ENCODE measurements at places on chromosomes 1 and 21.
A peak's percentile ranks its signal among the peaks of the same experiment; 100 is the strongest.

DNA sequence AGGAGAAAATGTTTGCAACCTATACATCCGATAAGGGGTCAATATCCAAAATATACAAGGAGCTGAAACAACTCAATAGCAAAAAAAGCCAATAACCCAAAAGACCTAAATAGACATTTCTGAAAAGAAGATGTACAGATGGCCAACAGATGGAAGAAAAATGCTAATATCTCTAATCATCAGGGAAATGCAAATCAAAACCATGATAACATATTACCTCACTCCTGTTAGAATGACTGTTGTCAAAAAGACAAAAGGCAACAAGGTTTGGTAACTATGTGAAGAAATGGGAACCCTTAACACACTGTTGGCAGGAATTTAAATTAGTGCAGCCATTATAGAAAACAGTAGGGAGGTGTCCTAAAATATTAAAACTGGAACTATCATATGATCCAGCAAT lies 74.7 kb downstream of the LEPR start:
- DNase-seq: no peak

DNA sequence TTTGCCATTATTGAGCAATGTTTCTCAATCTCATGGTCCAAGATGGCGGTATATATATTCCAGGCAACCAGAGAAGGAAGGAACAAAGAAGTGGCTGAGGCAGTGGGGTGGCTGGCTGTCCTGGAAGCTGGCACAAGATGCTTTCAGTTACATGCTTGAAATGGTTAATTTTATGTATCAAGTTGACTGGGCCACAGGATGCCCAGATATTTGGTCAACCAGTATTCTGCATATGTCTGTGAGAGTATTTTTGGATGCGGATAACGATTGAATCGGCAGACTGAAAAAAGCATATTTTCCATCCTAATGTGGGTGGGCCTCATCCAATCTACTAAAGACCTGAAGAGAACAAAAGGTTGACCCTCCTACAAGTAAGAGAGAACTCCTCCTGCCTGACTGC lies 55.2 kb downstream of the MAP3K7CL start:
- DNase-seq: no peak

DNA sequence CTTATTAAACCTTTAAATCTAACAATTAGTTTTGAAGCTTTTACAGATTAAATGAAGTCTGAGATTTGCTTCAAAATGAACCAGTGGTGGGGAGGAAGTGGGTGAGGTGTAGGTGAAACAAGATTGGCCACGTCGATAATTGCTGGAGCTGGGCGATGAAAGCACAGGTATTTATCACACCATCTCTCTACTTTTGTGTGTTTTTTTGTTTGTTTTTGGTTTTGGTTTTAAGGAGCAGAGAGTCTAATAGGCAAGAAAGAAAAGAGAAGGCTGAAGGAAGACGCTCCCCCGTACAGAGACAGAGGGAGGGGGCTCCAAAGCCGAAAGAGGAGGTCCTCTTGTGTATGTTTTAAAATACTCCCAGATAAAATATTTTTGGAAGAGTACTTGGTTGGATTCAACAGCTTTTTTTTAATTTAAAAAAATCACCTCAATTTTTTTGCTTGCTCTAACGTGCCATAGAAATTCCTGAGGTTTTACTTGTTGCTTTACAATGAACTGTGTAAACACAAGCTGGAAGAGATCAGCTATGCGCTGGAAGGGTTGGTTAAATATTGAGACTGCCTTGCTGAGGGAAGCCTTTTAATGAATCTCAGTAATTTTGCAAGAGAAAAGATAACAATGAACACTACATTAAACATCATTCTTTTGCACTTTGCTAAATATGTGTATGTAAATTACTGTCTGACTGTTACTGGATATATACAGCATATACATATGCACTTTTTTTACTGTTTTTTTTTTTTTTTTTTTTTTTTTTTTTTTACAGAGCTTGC lies 6.7 kb upstream of the LGALS8 start:
- DNase-seq: no peak

GRCh38 chr21:26788790-26789189 lies 56.4 kb downstream of the ADAMTS1 start:
- DNase-seq: no peak

DNA sequence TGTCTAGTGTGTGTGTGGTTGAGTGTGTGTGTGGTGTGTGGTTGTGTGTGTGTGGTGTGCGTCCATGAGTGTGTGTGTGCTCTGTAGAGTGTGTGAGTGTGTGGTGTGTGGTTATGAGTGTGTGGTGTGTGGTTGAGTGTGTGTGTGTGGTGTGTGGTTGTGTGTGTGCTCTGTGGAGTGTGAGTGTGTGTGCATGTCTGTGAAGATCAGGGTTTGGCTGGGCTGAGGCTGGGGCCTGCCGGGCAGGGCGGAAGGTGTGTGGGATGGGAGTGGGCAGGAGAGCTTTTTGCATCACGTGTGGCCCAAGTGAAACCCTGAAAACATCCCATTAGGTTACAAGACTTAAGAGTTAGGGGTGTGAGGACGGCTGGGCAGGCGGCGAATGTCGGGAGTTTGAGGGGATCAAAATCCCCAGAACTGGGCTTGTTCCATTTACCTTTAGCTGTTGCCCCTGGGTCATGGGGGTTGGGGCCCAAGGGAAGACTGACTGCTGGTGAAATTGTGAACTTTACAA lies 2.9 kb upstream of the FCMR start:
- no peak for DNase-seq

DNA sequence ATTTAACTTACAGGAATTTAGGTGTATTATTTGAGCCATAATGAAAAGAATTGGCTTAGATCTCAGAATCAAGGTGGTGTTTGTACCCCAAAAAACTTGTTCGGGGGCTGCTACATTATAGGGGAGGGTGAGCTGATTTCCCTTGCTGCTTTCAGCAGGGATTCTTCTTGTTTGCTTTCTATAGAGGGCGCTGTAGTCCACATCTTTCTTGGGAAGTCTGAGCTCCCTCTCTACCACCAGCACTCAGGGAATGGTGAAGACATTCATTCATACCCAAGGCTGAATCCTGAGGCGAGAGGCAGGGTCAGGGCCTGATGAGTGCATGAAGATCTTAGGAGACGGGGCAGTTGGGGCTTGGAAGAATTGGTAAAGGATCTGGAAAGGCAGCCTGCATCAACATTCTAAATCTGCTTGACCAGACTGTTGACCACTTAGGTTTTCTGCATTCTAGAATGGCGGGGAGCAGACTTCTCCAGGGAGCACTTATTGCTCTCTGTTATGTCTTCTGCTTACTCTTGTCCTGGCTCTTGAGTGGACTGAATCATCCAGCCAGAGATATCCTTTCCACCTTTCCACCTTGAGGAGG lies 18.9 kb downstream of the SPATA46 start:
- DNase-seq: peak; percentile 88

DNA sequence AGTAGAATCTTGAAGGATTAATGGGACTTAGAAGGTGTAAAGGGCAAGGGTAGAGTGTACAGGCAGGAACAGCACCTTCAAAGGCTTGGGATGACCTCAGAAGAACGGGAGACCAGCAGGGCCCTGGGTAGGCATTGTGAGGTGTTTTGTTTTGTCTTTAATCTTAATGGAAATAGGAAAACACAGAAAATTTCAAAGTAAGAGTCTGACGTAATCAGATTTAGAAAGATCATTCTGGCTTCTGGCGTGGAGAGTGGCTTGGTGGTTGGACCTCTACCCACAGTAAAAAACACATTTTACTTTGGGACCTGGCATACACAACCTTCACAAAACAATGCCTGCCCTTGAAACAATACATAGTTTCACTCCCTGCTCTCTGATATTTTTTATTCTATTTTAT lies 4.1 kb downstream of the MOV10 start:
- no peak for DNase-seq

- DNase-seq: peak; percentile 92
These were observed 3.4 kb downstream of the KDM4A start for GRCh38 chr1:43653339-43653738.

DNA sequence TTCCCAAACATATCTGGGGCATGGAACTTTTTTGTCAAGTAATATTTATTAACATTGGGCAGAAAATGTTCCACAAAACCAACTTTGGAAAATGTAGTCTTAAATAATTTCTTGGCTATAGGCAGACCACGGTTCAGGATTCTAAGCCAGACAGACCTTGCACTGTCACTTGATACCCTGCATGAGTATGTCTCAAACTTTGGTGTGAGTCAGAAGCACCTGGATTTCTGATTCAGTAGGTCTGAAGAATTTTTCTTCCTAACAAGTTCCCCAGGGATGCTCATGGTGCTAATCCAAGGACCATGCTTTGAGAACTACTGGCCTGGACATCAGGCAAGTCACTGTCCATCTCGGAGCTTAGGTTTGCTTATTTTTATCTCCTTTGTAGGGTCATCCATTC lies 562.0 kb downstream of the PLPP3 start:
- no peak for DNase-seq

- no peak for DNase-seq
These were observed 101.8 kb upstream of the OLFM3 start for GRCh38 chr1:102098536-102098935.

DNA sequence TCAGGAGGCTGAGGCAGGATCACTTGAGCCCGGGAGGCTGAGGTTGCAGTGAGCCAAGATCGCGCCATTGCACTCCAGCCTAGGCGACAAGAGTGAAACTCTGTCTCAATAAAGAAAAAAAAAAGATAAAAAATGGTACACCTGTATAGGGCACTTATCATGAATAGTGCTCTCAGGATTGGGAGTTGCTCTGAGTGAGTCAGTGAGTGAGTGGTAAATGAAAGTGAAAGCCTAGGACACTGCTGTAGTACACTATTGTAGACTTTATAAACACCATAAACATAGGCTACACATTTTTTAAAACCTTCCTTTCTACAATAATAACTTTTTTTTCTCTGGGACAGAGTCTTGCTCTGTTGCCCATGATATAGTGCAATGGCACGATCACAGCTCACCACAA lies 16.8 kb downstream of the PHTF1 start:
- no peak for DNase-seq

GRCh38 chr1:9269078-9269501 lies 23.6 kb upstream of the SPSB1 start:
- no peak for DNase-seq

DNA sequence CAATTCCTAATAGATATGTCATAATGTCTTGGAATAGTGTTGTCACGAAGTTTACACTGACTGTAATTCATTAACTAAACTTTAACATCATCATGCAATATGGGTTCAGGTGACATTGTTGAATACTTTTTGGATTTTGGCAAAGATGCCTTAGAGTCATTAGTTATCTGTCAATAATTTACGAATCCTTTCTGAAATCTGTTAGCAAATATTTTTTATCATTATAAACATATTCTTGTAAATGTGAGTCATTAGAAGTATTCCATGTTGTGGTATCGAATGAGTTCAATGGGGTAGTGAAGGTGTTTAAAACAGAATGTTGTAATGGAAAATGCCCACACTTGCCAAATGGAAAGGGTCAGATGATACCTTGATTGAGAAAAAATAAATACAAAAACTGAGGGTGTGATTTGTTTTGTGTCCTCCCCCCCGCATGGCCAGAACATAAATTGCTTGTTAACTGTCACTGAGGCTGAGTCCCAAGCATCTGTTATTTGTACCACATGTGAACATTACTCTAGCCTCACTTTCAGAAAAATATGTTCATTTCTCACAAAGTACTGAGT lies 5.2 kb upstream of the NR5A2 start:
- no peak for DNase-seq

- DNase-seq: no peak
These were observed 3.2 kb downstream of the PGLYRP4 start for GRCh38 chr1:153345187-153346076.

DNA sequence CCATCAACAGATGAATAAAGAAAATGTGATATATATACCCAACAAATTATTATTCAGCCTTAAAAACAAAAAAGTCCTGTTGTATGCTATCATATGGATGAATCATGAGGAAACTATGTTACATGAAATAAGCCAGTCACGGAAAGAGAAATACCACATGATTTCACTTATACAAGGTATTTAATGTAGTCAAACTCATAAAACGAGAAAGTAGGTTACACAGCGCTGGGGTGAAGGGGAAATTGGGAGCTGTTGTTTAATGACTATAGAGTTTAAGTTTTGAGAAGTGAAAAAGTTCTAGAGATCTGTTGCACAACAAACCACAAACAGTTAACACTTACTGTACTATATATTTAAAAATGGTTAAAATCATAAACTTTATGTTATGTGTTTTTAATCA lies 58.5 kb downstream of the SLC25A24 start:
- no peak for DNase-seq

DNA sequence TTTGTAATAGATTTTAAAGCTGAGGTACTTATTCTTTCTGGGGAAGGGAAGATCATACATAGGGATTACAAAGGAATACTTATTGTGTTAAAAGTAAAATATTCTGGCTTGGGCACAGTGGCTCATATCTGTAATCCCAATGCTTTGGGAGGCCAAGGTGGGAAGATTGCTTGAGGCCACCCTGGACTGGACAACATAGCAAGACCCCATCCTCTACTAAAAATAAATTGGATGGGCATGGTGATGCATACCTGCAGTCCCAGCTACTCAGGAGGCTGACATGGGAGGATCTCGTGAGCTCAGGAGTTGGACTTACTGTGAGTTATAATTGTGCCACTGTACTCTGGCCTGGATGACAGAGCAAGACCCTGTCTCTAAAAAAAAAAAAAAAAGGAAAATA lies 27.6 kb downstream of the GABPB2 start:
- DNase-seq: no peak

GRCh38 chr1:193355178-193355577 lies 168.8 kb upstream of the B3GALT2 start:
- no peak for DNase-seq

GRCh38 chr1:180151508-180151907 lies 3.2 kb upstream of the QSOX1 start:
- DNase-seq: no peak

- DNase-seq: no peak
These were observed 11.7 kb downstream of the PPIH start for GRCh38 chr1:42669936-42670335.

GRCh38 chr1:227223171-227223806 lies 95.0 kb downstream of the CDC42BPA start:
- DNase-seq: no peak

DNA sequence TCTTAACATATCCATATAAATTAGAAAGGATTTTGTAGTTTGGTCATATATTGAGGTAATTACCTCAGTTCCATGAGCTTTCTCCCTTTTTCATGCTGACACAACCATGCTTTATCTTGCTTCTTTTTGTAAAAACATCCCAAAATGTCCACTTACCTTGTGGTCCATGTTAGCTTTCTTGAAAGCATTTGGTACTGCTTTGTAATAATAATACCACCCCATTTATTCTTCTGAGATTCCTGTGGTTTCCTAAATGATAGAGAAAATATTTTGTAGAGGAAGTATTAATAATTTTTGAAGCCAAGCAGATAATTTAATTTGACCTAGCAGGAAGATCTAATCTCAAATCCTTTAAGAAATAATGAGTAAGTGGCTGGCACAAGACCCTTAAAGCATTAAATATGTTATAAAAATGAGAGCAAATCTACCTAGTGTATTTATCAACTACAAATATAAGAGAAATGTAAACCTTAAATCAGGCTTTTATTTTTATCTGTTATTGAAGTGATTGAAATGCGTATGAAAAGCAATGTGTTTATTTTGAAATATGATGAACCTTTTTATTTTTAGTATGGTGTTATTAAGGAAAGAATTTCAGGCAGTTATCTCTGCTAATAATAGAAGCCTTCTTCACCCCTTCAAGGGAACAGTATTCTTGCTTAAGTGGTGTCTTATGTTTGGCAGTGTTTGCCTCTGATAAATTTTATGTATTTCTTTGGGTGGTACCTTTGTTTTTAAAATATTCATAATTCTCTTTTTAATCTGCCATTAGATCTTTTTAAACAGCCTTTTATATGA lies 9.2 kb downstream of the PRKAA2 start:
- DNase-seq: no peak

Data from GM23338 (cell line).